Stimulated activated CD4-positive, alpha-beta T cell treated with anti-CD3 and anti-CD28 coated beads, Interleukin-2, amount 100 ng/mL, for 24 hours (primary cell): ENCODE measurements at places on chromosomes 1 and 21.

DNA sequence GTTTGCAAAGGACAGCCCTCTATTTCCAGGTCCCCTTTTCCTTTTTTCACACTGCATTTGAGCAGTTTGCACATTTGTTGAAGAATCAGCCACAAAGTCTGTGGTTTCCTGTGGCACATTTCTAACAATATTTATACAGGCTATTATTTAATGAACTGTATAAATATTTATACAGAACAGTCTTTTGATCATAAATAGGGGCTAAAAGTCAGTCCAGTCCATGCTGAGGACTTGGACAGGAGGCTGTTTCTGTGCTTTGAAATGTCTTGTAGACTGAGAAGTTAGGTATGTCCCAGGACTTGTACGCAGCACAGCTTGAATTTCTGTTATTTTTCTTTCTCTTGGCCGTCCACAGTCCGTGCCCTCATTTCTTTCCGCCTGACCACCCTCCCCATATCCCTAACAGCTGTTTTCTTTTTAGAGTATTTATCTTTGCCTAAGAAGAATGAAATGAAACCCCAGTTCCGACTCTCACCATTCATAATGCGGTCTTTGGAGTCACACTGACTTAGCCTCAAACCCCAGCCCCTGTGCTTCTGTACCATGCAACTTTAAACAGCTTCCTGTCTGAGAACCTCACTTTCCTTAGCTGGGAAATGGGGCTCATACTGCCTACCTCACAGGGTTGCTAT is 19.7 kb downstream of the FGGY start:
- no peak for DNase-seq

GRCh38 chr1:145690587-145691558 is 16.3 kb downstream of the PDZK1 start:
- peak; percentile 11 for DNase-seq

DNA sequence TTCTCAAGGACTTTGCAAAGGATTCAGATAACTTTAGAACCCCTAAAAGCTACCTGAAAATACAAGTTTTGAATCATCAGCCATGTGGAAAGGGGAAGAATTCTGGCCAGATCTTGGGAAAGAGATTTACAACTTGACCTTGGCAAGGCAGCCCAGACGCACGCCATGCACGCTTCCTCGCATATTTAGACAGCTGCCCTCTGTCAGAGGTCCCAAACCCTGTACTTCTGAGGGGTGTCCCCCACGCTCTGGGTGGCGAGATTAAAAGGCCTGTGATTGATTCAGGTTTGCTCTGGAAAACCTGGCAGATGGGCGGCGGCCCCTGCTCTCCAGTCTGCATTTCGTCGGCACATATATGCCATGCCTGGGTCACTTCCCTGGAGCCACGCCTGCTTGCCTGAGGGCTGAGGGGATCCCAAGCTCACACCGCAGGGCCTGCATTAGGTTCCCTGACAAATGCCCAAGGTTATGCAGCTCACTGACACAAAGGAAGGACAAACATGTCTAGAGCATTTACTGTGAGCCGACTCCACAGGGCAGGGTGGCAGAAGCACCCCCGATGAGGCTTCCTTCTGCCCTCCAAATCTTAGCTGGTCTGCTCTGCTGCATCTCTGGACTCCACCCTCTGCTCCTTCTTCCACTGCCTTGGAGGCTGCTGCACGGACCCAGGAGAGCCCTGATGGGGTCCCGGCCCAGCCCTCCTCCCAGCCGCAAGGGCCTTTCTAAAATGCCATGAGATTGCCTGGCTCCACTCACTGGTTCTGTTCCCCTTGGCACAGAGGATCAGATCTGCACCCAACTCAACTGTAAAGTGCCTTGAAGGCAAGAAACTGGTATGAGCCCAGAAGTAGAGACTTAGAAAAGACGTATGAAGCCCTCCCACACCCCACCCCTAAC is 103.9 kb downstream of the BCAR3 start:
- no peak for DNase-seq

GRCh38 chr1:208084220-208084619 is 160.0 kb downstream of the PLXNA2 start:
- no peak for DNase-seq

DNA sequence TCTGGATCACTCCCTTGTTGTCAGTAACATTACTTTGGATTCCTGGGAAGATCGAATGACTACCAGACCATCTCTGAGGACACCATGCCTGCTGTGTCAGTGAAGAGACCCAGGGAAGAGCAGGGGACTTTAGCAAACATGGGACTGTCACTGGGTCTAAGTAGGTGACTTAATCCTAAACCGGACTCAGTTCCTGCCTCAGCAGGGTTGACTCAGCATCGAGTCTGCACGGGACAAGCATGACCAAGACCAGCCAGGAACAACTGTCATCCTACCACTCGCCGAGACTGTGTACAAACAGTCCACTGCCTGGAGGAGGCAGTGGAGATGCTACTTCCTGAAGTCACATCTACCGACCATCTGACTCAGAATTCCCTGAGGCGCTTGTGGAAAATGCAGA is 53.2 kb upstream of the RAB4A start:
- DNase-seq: no peak

- DNase-seq: no peak
Measured at GRCh38 chr1:198943484-198944187, 304.8 kb downstream of the PTPRC start.

- no peak for DNase-seq
Measured at GRCh38 chr1:147260956-147261355, 18.5 kb downstream of the CHD1L start.
